ENCODE measurements at places on chromosomes 7 and 10.

DNA sequence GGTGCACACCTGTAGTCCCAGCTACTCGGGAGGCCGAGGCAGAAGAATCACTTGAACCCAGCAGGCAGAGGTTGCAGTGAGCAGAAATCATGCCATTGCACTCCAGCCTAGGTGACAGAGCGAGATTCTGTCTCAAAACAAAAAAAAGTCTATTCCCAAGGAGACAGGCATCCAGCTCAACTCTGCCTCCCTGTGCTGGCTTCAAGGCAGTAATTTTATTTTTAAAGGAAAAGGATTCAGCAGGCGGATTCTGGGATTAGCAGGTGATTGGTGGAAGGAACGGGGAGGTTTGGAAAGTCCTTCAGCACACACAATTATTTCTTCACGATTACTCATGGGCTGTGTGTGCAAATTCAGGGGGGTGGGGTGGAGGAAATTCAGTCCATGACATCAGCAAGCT lies 242.9 kb downstream of the PAXIP1 start:
- no peak for DNase-seq

DNA sequence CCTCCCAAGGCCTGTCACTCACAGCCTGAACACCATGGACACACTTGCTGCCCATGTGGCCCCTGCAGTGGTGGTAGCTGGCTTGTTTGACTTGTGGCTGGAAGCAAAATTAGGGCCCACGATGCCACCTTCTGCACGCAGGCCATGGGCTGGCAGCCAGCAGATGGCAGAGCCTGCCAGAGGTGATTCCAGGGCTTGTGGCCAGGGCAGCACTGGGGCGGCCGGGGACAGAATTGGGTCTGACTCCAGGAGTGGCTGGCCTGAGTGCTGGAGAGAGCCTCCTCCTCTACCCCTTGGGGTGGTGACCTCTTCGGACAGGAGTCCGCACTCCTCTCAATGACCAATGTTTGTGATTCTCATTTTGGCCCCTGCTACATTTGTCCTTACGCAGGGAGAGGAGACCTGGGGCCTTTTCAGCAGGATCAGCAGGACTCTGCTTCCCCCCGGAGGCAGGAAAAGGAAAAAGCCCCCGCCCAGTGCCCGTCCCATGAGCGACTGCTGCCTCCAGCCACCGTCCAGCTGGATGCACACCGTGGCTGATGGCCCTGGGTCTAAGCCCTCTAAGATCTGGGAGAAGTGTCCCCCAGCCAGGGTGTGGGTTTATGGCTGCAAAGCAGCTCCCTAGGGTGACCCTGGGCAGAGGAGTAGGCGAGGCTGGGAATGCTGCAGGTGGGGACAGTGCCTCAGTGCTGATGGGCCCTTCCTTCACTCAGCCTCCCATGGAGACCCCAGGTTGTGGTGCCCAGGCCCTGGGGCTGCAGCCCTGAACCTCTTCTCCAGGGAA lies 26.5 kb downstream of the DNAJB12 start:
- peak; percentile 56 for DNase-seq

- DNase-seq, result no peak
Observed at GRCh38 chr10:32408690-32409089, 37.2 kb upstream of the CCDC7 start.

DNA sequence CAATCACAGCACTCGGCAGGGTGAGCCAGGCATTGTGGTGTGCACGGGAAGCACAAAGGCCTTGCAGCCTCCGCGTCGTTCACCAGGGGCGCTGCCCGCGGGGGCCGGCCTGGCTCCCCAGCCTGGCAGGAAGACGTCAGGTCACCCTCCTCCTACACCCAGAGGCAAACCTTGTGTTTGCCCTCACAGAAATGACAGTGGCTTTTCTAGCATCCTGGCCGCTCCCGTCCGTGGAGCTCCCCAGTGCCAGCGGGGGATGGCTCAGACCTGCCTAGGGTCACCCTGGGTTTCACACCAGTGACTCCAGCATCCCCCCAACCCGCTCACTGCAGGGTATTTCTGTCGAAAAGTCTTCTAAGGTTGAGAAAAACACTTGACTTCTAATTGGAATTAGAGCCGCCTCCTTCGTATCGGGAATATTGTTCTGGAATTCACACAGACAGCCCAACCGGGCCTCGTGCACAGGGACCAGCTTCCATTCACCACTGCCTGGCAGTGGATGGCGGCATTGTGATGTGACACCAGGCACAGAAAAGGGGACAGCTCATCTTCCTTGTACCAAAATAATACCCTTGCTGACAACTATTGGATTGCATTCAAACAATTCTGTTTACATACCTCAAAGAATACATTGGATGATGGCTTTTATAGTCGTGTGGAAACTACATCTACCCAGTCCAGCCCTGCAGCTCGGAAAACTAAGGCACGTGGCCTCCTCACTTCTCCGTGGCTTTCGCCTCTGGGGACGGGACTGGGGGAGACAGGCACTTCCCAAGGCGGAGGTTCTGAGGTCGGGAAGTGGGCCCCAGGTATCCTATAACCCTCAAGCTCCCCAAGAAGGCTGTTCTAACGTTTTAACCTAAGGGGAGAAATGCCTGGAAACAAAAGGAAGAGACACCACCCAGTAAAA lies 109.0 kb downstream of the EBF3 start:
- DNase-seq, result no peak

- DNase-seq, result no peak
Observed at GRCh38 chr7:69042138-69042537, 556.1 kb upstream of the AUTS2 start.

- DNase-seq, result no peak
Observed at GRCh38 chr10:29811751-29812427, 177.1 kb upstream of the SVIL start.

- DNase-seq, result no peak
Observed at GRCh38 chr7:106767498-106768323, 97.4 kb upstream of the PIK3CG start.

GRCh38 chr7:387132-388022 lies 97.4 kb downstream of the FOXL3 start:
- DNase-seq, result no peak

- no peak for DNase-seq
Observed at GRCh38 chr7:22945584-22945983, 68.3 kb downstream of the HYCC1 start.

DNA sequence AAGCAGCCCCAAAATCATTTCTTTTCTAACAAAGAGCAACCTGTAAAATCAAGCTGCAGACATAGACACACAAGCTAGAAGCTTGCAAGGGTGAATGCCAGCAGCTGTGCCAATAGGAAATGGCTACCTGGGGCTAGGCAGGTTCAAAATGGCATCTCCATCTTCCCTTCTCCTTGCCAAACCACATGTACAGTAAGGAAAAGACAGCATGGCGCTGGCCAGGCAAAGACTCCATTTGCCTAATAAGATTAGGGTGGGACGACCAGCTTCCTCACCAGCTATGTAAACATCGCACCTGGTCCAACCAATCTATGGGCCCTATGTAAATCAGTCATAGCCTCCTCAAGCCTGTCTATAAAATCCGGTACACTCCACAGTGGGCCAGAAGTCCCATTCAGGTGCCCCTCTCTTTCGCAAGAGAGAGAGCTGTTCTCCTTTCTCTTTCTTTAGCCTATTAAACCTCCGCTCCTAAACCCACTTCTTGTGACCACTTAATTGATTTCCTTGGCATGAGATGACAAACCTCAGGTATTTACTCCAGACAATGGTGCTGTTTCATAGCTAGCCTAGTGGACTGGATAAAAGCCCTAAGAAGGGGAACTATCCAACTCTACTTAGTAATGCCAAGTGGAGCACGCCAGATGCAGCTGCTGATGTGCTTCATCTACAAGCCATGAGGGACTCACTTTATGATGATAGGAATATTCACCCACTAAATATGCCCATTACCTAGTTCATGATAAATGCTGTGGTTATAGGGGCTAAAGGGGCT lies 44.1 kb downstream of the HTR7 start:
- DNase-seq, result no peak

DNA sequence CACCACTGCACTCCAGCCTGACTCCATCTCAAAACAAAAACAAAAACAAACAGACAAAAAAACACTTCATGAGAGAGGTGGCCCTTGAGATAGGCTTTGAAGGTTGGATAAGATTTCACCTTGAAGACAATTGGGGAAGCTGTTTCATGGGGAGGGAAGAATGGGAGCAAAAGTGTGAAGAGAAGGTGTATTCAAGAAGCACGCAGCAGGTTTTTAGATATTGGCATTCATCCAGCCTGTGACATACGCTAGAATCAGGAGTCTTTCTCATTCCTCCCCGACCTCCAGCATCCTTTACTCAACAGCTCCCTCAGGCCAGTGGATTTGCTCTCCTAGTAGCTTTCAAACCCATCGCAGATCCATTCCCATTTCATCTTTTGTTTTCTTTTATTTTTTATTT lies 116.3 kb upstream of the FAM171A1 start:
- DNase-seq, result no peak

DNA sequence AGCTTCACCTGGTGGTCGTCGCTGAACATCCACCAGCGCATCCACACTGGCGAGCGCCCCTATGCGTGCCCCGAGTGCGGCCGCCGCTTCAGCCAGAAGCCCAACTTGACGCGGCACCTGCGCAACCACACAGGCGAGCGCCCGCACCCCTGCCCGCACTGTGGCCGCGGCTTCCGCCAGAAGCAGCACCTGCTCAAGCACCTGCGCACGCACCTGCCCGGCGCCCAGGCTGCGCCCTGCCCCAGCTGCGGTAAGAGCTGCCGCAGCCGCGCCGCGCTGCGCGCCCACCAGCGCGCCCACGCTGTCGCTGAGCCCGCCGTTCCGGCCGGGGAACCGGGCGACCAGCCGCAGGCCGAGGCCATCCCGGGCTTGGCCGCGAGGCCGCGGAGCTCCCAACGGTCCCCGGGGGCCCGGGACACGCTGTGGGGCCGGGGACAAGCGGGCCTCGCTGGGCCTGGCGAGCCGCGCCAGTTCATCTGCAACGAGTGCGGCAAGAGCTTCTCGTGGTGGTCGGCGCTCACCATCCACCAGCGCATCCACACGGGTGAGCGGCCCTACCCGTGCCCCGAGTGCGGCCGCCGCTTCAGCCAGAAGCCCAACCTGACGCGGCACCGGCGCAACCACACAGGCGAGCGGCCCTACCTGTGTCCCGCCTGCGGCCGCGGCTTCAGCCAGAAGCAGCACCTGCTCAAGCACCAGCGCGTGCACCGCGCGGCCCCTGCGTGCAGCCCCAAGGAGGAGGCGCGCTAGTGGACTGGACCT lies 18.4 kb downstream of the ZNF775 start:
- no peak for DNase-seq

DNA sequence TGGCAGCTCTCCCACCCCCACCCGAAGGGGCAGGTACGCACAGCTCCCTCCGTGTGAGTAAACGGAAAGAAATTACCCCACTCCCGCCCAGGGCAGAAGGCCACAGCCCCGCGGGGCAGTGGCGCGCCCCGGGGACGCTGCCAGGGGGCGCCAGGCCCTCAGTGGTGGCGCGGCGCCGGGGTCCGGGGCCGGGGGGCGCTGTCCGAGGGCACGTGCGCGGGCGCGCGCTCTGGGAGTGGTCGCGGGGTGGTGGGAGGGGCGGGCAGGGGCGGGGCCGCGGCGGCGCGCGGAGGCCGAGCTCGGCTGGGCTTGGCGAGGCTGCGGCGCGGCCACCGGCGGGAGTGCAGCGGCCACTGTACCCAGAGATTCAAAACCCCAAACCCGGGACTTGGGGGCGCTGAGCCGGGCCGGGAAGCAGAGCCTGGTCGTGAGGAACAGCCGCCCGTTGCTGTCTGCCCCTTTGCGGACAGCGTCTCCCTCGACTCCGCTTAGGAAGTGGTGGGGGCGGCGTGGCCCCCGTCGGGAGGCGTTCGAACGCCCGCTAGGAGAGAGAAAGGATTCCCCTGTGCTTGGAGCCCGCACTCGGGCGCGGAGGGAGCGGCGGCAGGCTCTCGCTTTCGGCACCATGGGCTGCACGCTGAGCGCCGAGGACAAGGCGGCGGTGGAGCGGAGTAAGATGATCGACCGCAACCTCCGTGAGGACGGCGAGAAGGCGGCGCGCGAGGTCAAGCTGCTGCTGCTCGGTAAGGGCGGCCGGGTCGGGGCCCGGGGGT lies at the start of gene GNAI1:
TSS of gene GNAI1 (plus strand) at position 296 of the 773 bp plus-strand sequence. CDS start at position 626, 330 bp downstream.
- peak; percentile 26 for DNase-seq

GRCh38 chr7:130914554-130915294 lies 180.7 kb upstream of the KLF14 start:
- DNase-seq, result no peak

- DNase-seq, result peak; percentile 86
Observed at GRCh38 chr7:95772298-95772770, at the start of gene DYNC1I1. DYNC1I1 (plus strand) TSS chr7:95772554; CDS start chr7:95804730, 32,176 bp downstream.

- DNase-seq, result peak; percentile 24
Observed at GRCh38 chr10:5888843-5889623, 660 bp downstream of the ANKRD16 start.

DNA sequence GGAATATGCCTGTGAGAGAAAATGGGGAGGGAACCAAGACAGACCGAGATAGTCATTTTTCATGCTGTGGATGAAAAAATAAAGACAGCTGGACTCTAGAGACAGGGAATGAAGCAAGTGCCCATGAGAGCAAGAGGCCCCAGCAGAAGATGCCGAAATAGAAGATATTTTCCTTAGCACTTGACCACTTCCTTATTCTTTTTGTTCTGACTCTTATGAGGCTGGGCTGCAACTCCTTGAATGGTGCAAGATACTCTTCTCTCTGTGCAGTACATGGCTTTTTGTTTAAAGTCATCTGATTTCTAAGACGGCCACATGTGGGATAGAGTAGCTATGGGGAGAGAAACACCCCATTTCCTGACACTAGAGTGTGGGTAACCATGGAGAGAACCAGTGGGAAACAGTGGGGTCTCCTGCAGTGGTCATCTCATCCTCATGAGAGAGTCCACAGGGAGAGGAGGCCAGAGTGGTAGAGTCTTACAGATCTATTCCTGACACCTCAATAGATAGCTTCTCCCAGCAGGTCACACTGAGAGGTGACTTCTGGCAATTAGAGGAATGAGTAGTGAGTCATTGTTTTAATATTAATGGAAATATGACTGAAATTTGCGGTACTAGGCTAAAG lies 18.0 kb upstream of the VCL start:
- DNase-seq, result peak; percentile 92

GRCh38 chr10:21364196-21365114 lies 161.0 kb downstream of the SKIDA1 start:
- DNase-seq, result no peak

DNA sequence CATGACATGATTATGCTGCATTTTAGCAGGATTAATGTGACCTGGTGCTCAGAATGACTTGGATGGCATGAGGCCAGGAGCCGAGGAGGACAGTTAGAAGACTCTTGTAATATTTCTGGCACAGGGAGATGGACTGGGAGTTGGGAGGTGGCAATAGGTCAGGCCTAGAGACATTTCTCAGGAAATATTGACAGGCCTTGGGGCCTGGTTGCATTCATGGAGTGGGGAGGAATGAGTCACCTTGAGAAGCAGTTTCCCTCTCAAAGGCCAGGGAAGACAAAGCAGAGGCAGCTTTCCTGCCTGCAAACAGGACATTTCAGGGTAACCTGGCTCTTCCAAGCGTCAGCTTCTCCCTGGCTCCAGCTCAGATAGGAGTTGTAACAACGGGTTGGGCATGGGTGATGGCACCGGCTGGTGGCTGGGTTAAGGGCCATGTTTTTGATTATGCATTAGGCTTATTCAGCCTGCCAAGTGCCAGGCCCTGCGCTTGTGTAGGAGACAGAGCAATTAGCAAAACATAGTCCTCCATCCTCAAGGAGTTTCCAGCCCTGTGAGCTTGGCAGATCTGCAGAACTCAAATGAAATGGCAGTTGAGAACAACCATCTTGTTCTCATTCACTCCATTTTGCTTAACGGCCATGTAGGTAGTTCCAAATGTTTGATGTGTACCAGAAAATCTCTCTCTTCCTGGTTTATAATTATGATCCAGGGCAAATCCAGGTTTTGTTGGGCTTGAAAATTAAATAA lies 38.2 kb downstream of the HK1 start:
- DNase-seq, result no peak

- no peak for DNase-seq
Observed at GRCh38 chr10:3093996-3094395, 26.6 kb downstream of the PFKP start.

Measured in inflammatory macrophage (primary cell).